ENCODE measurements at places on chromosomes 3 and 15.

GRCh38 chr3:39281533-39281932 is 1.7 kb upstream of the CX3CR1 start:
- no peak for DNase-seq

- DNase-seq = no peak
Measured at GRCh38 chr15:89363133-89363532, 28.5 kb upstream of the POLG start.

- DNase-seq = no peak
Measured at GRCh38 chr15:39208187-39208586, 372.7 kb upstream of the THBS1 start.

DNA sequence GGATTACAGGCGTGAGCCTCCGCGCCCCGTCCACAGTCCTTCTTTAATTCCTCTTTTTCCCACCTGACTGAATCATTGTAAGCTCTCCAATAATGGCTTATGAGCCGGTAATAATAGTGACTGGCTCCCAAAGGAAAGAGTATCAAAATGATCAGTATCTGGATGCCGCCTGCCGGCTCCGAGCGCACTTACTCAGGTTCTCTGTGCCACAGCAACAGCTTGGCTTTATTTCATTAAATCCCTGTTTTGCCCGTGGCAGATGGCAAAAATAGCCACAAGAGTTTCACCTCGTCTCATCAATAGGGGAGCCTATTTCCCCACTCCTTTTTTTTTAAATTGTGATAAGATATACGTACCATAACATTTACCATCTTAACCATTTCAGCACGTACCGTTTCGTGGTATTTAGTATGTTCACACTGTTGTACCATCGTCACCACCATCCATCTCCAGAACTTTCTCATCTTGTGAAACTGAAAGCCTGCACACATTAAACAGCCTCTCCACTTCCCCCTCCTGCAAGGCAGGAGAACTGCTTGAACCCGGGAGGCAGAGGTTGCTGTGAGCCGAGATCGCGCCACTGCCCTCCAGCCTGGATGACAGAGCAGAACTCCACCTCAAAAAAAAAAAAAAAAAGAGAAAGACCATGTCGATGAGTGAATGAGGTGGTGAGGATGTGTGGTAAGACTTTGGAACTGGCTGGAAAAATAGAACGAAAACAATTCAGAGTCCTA is 80.7 kb upstream of the DLG1 start:
- DNase-seq = no peak

- DNase-seq = no peak
Measured at GRCh38 chr3:83224101-83224868, 1462.8 kb upstream of the GBE1 start.

- peak; percentile 49 for DNase-seq
Measured at GRCh38 chr15:90002428-90002844, 1.3 kb downstream of the ZNF710 start.

GRCh38 chr3:191238321-191238817 is 39.3 kb downstream of the OSTN start:
- no peak for DNase-seq

- DNase-seq = no peak
Measured at GRCh38 chr15:46622851-46623250, 988.0 kb downstream of the SQOR start.

DNA sequence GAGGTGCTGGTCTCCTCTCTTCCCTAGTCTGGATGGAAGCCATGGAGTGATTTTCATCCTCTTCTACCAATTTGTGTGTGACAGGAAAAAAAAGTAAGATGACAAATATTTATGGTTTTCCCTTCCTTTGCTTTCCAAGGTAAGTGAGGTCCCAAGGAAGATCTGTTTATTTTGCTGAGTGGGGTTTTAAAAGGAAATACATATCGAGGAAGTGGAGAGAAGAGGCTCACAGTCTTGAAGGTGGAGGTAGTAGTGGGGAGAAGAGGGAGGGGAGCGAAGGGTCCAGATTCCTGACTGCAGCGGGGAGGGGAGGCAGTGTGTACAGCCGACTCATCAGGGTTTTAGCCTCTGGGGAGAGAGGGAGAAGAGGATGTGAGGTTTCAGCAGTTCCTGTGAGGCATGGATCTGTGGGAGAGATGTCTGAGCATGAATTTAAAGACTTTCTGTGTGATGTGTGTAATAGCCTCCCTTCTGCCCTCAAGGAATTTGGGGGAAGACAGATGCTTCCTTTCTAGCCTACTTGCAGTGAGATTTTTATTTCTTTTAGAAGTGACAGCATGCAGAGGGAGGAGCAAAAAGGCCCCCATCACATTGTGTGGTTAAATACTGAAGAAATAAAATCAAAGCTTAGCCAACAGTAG is 272.4 kb downstream of the THRB start:
- no peak for DNase-seq

- no peak for DNase-seq
Measured at GRCh38 chr3:110180733-110181132, 843.4 kb upstream of the DPPA4 start.

GRCh38 chr15:89648106-89649012 is 6.9 kb downstream of the KIF7 start:
- no peak for DNase-seq

GRCh38 chr15:39286706-39287105 is 294.2 kb upstream of the THBS1 start:
- no peak for DNase-seq

DNA sequence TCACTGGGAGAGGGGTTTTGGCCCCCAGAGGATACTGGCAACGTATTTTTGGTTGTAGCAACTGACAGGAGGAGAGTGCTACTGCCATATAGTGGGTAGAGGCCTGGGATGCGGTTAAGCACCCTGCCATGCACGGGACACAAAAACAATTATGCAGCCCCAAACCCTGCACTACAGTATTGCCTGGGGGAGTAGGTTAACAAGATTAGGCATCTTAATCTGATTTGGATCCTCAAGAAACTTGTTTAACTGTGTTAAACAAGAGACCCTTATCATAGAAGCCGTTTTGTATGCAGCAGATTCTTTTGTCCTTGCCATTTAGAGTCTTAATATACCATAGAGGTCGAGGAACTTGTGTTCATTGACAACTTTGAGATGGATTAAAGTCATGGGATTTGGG is 3.4 kb downstream of the PHLDB2 start:
- no peak for DNase-seq

- DNase-seq = no peak
Measured at GRCh38 chr15:87419344-87419743, 837.2 kb downstream of the NTRK3 start.

DNA sequence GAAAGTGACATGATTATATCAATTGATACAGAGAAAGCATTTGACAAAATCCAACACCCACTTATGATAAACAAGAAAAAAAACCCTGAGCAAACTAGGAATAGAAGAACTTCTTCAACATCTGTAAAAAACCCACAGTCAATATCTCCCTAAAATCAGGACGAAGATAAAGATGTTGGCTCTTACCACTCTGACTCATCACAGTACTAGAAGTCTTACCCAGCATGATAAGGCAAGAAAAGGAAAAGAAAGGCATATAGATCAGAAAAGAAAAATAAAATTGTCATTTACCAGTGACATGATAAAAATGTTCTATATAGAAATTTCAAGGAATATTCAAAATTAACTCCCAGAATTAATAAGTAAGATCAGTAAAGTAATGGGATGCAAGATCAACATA is 7.2 kb upstream of the FBXW12 start:
- no peak for DNase-seq

DNA sequence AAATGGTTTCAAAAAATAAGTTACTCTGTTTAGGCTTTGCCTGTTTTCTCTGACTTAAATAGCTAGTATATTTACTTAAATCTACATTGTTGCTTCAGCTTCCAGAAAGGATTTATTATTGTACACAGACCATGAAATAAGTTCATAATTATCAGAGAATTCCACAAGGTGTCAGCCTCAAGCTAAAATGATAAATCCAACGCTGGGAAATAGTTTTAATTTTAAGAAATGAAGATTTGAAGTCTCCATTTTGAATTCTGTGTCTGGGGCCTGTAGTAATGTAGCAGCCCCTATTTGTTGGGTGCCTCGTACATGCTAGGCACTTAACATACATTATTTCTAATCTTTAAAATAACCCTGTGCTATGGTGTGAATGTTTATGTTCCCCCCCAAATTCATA is 92.6 kb upstream of the KCNMB2 start:
- DNase-seq = no peak

GRCh38 chr15:62606376-62607113 is 436.0 kb upstream of the TPM1 start:
- DNase-seq = peak; percentile 64

- DNase-seq = no peak
Measured at GRCh38 chr3:38136393-38136776, 542 bp downstream of the ACAA1 start.

DNA sequence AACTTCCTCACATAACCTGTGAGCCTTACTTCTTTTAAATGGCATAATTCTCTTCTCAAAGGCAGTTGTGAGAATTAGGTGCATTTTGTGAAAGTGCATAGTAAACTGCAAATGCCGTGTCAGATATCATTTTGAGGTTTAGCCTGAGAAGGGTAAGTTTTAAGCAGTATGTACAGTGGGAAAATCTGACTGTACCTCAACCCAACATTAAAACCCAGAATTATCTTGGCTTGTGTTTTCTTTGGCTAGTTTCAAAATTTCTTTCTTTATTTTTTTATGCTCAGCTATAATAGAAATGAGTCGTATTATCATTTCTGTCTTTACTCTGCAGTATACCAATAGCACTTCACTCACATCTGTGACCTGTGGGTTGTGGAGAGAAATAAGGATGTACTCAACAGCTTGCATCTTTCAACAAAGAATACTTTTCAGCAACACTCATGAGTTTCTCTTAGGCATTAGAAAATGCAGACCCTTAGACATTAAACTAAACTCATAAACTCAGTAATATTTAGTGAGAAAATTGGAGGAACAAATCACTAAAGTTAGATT is 65.7 kb downstream of the RASA2 start:
- no peak for DNase-seq

GRCh38 chr3:160126051-160126450 is 99.2 kb upstream of the C3orf80 start:
- no peak for DNase-seq

- no peak for DNase-seq
Measured at GRCh38 chr3:188712248-188712924, 459.4 kb upstream of the TPRG1 start.

GRCh38 chr3:46585799-46586693 is 19.9 kb upstream of the LRRC2 start:
- no peak for DNase-seq

GRCh38 chr15:101107101-101107500 is 144.7 kb downstream of the CHSY1 start:
- DNase-seq = no peak

DNA sequence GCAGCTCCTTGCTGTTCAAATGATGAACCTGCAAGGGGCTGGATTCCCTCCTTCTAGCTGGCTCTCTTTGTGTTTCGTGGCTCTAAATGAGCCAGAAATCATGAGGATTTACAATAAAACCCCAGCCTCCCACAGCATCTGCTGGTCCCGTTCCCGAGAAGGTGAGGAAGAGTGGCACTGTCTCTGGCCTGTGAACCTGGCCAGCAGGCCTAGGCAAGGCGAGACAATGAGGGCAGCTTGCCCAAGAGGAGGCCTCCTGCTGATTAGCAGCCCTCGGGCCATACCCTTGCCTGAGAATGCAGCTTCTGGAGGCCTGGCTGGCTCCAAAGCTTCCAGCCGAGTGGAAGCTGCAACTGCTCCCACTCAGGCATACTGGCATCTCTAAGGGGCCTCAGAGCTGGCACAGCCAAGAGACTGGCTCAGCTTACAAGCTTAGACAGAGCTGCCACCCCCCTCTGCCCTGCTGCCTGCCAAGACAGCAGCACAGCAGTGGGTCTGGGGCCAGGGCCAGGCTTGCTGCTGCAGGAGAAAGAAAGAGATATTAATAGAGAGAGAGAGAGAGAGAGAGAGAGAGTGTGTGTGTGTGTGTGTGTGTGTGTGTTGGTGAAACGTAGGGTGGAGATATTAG is 76.5 kb downstream of the HMG20A start:
- no peak for DNase-seq

GRCh38 chr3:197362081-197362480 is 63.7 kb upstream of the DLG1 start:
- no peak for DNase-seq

- DNase-seq = no peak
Measured at GRCh38 chr3:187551416-187551815, 118.8 kb downstream of the SST start.

DNA sequence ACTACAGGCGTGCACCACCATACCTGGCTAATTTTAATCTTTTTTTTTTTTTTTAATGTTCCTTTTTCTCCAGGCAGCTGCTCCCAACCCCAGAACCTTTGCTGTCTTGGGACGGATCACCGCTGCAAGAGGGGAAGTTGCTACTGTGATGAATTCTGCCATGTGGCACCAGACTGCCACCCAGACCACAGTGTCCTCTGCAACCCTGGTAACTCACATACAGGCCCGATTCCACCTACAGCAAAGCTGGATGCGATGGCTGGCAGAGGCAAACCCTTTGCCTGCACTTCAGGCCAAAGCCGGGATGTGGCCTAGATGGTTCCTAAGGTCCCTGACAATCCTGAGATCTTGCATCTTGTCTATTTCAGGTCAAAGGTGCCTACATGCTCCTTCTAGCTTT is 12.7 kb upstream of the MUC20 start:
- no peak for DNase-seq

DNA sequence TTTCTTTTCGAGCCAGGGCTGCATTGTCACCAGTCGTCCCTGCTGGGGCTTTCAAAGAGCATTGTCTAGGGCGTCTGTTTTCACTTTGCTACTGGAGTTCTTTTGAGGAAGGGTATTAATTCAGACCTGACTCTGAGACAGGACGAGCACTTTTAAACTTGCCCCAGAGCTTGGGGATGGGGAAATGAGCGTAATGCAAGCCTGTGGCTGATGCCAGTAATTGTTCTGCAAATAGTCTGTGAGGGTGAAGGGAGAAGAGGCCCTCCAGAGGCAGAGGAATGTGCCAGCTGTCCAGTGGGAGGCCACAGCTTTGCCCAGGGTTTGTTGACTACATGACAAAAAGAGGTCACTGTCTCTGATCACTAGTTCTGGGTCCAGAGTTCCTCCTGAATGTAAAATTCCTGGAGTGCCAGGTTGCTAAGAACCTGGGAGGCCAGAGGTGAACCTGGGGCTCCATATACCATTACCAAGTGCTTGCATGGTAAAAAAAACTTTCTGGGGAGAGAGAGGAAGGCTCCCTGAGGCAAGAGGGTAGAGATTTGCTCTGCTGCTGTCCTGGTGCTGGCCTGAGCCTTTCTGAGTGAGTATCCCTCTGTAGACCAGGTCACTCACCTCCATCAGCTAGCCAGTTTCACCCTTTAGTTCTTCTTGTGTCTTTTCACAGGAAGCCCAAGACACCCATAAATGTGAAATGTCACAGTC is 14.8 kb downstream of the EEFSEC start:
- no peak for DNase-seq

DNA sequence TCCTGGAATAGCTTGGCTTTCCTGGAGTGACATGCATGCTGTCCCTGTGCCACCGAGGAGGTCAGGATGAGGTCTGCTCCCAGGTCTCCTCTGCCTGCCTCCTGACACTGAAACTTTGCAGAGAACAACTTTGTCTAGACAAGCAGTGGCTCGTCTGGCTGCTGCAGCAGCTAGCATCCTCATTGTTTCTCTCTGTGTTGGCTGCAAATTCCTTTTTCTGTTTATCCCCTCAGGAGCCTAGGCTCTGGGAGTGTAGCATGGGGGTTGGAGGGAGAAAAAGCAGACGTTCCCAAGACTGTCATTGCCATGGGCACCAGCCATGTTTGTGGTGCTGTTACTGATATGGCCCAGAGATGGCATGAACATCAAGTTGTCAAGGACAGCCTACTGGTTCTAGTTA is 208.7 kb upstream of the LRIG1 start:
- no peak for DNase-seq

- peak; percentile 60 for DNase-seq
Measured at GRCh38 chr3:194328053-194328657, 23.0 kb downstream of the CPN2 start.

Data from Calu3 (cell line).